ENCODE measurements at places on chromosomes 7 and 10.

DNA sequence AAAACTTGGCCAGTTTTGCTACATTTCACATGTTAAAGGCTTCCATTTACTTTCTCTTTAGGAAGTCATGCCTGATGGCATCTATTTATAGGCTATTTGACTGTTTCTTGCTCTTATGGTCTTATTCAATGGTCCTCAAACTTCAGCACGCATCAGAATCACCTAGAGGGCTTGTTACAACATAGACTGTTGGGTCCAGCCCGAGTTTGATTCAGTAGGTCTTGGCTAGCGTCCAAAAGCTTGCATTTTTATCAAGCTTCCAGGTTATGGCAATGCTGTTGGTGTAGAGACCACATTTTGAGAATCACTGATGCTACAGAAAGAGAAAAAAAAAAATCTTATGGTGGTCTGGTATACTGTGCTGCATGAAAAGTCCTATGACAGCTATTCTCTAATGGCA lies 51.9 kb downstream of the MTPN start:
- DNase-seq = no peak

DNA sequence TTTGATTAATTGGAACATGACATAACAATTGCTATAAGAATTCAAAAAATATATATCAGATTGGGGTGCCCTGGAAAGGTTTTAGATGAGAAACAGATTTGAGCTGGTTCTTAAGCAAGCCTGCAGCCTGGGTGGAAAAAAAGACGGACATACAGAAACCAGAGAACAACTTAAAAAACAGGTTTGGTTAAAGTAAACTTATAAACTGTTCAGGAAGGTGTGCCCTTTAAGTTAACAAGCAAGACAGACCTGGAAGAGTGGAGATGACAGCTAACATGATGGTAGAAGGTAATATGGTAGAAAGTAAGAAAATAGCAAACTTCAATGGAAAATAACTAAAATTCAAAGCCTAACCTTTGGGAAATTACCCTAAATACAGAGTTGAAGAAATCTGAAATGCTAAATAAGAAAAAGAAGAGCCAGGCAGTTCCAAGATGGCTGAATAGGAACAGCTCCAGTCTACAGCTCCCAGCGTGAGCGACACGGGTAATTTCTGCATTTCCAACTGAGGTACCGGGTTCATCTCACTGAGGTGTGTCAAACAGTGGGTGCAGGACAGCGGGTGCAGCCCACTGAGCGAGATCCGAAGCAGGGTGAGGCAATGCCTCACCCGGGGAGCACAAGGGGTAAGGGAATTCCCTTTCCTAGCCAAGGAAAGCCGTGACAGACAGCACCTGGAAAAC lies 52.2 kb downstream of the CADPS2 start:
- no peak for DNase-seq

GRCh38 chr10:46309511-46310142 lies 22.8 kb downstream of the ANTXRL start:
- no peak for DNase-seq

- no peak for DNase-seq
Measured at GRCh38 chr7:107394831-107395230, 75.0 kb upstream of the GPR22 start.

DNA sequence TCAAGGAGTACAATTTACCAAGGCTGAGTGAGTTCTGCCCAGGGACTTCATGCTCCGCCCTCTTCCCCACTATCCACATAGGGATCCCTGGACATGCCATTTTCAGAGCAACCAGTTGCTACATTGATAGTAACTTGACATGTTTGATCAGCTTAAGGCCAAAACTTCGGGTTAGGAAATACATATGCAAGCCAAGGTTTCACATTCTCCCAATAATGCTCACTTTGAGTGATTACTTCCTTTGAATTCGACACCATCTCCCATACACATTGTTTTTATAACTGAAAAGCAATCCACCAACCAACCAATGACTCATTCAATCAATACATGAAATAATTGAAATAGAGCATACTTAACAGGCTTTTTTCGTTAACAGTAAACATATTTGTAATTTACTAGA lies 137.9 kb downstream of the GLI3 start:
- no peak for DNase-seq

GRCh38 chr7:148854983-148855382 lies 29.1 kb downstream of the EZH2 start:
- no peak for DNase-seq

DNA sequence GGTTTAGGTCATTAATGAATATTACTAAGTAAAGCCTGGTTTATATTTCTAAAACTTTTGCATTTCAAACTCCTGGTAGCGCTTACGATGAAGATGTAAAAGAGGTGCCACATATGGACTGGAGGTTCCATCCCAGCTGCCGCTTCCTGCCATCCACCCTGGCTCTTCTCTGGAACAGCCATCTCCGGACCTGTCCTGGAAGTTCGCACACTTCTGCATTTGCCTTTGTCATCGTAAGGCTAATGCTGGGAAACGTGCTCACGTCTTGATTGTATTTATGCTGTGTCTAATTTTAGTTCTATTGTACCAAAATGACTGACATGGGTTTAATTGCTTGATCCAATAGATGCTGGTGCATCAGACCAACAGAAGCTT lies 103.1 kb downstream of the HIPK2 start:
- no peak for DNase-seq

DNA sequence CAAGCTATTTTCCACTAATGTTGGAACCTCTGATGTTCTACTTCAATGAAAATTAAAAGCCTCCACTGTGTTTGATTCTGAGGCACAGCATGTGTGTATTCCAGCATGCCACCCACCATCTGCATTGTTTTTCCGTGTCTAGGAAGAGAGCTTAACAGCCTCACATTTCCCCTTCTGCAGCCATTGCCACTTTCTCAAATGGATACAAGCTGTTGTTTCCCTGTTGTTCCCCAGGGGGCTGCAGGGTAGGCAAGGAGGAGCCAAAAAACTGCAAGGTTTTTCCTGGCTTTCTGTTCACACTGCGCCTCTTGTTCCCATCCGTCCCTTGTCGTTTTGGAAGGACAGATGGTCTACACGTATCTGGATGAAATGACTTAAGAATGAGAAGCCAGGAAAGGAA lies 72.3 kb upstream of the DNAJB12 start:
- no peak for DNase-seq

DNA sequence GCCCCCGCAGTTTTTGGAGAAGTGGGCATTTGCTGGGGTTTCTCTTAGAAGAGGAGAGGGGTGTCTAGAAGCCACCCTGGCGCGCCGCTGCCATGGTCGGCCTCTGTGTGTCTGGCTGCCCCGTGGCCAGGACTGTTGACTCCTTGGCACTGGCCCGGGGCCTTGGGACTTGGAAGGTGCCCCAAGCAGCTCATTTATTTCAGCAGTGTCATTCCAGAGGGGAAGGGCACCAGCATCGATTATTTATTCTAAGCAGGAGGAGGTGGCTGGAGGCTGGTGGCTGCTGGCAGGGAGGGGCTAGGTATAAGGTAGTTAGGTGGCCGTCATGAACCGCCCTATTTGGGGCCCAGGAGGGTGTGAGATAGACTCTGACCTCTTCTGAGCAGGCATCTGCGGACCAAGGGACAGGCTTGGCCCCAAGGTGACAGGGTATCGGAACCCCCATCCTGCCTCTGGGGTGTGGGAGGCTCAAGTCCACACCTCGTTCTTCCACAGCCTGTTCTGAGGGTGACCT lies 1.6 kb downstream of the GTF2IRD1 start:
- no peak for DNase-seq

GRCh38 chr7:22332461-22332870 lies 24.5 kb downstream of the RAPGEF5 start:
- DNase-seq = no peak

- DNase-seq = no peak
Measured at GRCh38 chr7:142507799-142508198, 241.5 kb upstream of the PRSS1 start.

- no peak for DNase-seq
Measured at GRCh38 chr7:69652947-69653701, 54.8 kb downstream of the AUTS2 start.

DNA sequence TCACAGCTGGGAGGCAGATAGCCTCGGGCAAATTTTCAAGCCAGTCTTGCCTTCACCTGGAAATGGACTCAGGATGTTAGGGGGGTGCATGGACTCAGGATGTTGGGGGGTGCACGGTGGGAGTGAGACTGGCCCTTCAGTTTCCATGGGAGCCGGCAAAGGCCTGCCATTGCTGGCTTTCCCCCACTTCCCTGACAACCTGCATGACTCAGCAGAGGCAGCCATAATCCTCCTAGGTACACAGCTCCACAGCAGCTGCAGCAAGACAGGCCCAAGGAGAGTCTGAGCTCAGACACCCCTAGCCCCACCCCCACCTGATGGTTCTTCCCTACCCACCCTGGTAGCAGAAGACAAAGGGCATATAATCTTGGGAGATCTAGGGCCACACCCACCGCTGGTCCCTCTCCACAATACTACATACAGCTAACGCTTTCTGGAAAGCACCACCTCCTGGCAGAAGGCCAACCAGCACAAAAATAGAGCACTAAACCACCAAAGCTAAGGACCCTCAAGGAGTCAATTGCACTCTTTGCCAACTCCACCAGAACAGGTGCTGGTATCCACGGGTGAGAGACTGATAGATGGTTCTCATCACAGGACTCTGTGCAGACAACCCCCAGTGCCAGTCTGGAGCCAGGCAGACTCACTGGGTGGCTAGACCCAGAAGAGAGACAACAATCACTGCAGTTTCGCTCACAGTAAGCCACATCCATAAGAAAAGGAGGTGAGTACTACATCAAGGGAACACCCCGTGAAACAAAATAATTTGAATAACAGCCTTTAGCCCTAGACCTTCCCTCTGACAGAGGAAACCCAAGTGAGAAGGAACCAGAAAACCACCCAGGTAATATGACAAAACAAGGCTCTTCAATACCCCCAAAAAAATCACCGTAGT lies 18.3 kb downstream of the C7orf25 start:
- no peak for DNase-seq

DNA sequence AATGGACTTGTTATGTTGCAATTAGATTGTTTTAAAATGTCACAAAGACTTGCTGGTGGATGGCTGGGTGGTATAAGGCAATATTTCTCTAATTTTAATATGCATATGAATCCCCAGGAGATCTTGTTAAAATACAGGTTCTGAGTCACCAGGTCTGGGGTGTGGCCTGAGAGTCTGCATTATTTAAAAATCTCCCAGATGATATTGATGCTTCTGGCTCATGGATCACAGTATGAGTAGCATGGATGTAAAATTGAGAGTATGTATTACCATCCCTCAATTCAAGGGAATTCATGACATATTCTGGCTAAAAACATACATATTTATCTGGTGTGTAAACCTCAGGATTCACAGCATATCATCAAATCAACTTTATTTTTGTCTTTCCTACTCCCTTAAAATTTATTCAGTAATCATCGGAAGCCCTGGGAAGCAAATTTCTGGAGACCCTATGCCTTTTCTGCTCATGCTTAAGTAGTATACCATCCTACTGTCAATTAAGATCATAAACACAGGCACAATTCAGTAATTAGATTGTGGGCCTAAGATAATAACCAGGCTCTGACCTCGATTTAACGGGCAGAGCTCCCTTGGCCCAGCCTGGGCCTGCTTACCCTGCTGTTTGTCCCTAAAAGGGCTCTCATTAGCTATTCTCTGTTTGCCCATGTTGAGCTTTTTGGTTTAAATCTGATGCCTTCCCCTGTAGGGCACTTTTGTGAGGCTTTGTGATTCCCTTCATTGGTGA lies 29.6 kb upstream of the ICA1 start:
- no peak for DNase-seq

DNA sequence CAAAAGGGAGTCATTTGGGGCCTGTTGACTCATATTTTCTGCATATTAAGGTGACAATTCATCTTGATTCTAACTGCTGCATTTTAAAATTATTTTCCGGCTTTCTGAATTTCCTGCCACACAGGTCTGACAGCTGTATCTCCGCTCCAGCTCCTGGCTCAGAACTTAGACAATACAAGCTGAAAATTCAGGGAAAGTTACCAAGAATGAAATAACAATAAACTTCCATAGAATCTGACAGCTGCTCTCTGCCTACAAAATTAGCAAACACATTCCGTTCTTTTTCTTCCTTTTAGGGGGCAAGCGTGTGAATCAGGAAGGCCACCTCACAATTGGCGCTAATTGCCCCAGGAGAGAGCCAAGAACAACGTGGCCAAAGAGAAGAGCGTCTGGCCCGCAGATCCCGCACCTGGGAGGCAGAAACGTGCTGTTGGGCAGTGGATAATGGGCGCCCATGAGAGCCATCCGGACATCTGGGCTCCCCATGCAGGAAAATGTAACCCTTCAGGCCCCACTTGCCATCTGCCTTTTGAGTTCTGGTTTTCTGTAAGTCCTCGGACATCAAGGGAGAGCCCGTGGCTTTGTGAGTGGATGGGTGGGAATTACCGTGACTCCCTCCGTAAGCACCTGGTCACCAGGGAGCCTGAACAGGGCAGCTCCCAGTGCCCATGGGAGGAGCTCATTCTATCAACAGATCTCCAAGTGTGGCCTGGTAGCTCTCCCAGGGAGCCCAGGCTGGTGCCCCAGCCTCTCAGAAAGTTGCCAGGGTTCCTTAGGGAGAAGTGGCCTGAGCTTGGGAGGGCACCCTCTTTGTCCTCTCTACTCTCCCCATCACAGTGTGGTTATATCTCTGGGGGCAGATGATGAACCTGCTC lies 5.0 kb downstream of the CLRN3 start:
- no peak for DNase-seq

DNA sequence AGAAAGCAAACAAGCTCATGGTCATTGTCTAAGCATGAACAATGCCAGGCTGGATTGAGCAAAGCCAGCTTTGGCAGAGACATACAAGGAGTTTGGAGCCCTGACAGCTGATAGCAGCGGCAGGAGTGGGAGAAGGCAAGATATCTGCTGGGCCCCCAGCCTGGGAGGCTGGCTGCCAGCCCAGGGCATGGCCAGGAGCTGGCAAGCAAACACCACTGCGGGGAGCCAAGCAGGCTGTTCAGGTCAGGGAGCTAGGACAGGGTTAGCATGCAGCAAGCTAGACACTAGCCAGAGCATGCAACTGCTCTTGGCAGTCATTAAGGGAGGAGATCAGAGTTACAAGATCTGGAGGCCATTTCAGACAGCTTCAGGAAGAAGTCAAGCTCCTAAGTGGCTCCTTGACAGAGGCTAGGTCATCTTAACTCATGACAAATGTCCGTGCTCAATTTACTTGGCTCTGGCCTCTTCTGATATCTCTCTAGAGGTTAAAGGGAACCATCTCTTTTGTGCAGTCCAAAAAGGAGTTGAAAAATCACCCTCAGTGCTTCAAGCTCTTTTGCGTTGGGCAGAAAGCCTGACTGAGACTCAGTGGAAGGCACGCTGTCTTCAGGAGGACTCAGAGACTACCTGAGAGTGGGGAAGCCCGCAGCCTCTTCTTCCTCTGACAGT lies 436.8 kb upstream of the C7orf33 start:
- DNase-seq = no peak

DNA sequence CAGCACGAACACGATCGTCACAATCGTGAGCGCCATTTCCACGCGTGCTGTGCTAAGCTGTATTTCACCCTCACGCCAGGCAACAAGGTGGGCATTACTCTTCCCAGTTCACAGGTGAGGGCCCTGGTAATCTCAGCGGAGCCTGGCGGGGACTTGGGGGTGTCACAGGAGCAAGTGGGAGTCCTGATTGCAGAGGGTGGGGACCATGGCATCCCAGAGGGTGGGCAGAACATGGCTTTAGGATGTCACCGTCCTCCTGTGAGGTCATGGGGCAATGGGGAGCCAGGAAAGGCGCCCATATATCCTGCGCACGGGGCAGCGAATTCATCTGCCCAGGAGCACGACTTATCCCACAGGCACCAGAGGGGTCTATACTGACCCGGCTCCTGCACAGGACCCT lies 489.8 kb downstream of the DNAJB6 start:
- DNase-seq = no peak

GRCh38 chr7:134605978-134606923 lies 40.4 kb upstream of the BPGM start:
- DNase-seq = peak; percentile 56

Measured in T-helper 2 cell (primary cell).